ENCODE measurements at places on chromosomes 3 and 15.
A peak's percentile ranks its signal among the peaks of the same experiment; 100 is the strongest.

- no peak for DNase-seq
Measured at GRCh38 chr15:75739791-75740190, 27.1 kb upstream of the CSPG4 start.

- DNase-seq, result peak; percentile 75
Measured at GRCh38 chr15:74781431-74782258, at the start of gene CSK. Gene CSK (plus strand): TSS chr15:74782080. CDS start chr15:74798298, 16,218 bp downstream.

- DNase-seq, result no peak
Measured at GRCh38 chr15:71329497-71330260, 214.4 kb downstream of the THSD4 start.

- DNase-seq, result no peak
Measured at GRCh38 chr3:67415511-67415910, 238.9 kb downstream of the SUCLG2 start.

GRCh38 chr15:68822818-68823217 is 2.1 kb upstream of the ANP32A start:
- DNase-seq, result no peak

GRCh38 chr3:137764563-137765309 is 621 bp downstream of the SOX14 start:
- DNase-seq, result no peak

DNA sequence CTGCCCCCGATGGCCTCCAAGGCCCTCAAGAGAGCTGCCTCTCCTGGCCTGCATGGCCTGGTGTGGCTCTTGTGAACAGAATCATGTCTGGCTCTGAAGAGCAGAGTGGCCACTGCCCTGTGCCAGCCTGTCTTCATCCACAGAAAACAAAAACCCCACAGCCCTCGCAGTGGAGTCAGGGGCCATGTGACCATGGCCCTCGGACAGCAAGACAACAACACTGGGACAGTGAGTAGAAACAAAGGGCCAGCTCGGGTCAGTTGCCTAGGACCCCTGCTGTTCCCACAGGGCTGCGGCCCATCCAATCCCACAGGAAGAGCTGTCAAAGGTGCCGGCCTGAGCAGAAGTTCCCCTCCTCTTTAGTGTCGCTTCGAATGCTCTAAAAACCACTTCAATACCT is 72.5 kb downstream of the UMPS start:
- DNase-seq, result no peak

DNA sequence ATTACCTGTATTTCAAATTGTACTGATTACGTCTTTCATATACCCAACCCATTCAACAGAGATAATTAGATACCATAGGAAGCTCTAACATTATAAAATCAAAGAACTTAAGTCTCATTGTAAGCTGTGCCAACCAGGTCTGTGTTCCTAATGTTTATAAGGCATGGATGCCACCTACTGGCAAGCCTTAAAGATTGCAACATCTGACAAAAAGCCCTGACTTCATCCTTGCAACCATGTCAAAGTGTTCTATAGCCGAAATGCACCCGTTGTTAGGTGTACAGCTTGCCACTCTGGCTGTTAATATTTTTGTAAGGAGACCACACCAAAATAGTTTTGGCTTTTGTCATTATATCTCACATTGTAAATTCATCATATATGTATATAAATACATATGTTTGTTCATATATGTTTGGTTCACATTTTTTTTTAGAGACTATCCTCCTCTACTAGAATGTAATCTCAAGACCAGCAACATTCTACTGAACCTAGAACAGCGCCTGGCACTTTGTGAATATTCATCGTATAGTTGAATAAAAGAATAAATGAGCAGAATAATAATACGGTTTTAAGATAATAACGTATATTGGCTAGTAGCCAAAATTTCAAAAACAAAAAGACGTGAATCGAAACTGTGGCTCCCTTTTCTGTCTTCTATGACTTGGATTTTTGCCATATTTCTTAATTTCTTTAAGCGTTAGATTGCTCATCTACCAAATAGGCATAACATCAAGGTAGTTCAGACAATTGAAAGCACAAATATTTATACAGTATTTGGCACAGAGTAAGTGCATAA is 258.1 kb downstream of the TBL1XR1 start:
- no peak for DNase-seq

DNA sequence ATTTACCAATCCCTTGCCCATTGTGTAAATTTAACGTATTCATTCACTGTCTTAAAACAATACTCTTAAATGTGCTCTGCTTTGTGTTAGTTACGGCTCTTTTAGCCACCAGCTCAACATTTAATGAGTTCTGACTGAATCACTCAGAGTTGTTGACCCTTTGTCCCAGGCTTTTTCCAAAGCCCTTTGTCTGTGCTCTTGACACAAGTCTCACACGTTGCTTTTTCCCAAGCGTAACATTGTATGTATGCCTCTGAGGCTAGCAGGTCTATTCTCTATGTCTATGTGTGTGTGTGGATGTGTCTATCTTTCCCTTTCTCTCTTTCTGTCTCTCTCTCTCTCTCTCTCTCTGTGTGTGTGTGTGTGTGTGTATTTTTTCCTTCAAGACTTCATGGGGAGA is 435.4 kb upstream of the GOLIM4 start:
- DNase-seq, result no peak

DNA sequence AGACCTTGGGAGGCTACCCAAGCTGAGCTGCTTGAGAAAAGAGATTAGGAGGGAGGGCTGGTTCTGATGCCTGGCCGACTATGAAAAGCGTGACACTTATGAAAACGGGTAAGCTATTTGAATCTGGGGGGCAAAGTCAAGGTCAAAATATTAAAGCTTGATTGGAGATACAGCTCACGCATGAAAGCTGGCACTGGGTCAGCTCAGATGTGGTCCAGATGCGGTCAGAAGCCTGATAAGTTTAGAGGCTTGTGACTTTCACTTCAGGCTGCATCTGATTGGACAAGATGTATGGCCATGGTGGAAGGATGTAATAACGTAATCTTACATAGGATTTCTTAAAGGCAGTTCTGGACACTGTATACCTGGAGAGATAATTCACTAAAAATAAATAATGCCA is 690.3 kb downstream of the NTRK3 start:
- DNase-seq, result no peak

DNA sequence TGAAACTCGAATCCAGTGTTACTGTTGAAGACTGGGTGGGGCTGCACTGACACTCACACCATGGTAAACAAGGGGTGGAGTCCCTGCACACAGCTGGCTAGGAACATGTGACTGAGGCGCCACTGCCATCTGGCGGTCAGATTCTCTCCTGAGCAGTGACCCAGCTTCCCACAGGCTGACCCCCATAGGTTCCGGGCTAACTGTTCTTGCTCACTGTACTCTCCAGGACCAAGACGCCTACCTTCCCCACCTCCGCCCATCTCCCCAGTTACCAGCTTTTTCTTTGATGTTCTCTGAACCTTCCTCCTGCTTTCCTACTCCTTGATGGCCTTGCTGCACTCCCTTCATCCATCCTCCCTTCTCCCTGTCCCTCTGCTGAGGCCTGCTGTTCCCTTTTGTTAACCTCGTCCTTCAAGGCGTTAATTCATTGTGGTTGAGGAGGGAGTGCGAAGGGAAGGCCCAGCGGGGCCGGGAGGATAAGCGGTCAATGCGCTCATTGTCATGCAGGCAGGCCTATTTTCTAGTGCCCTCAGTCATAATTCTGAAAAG is 115.2 kb downstream of the ATP8B4 start:
- DNase-seq, result peak; percentile 77

GRCh38 chr15:31262143-31262530 is 64.5 kb upstream of the KLF13 start:
- DNase-seq, result peak; percentile 57

- no peak for DNase-seq
Measured at GRCh38 chr3:123361071-123361470, 87.8 kb downstream of the ADCY5 start.

- DNase-seq, result no peak
Measured at GRCh38 chr3:31958701-31959152, 22.3 kb downstream of the OSBPL10 start.

DNA sequence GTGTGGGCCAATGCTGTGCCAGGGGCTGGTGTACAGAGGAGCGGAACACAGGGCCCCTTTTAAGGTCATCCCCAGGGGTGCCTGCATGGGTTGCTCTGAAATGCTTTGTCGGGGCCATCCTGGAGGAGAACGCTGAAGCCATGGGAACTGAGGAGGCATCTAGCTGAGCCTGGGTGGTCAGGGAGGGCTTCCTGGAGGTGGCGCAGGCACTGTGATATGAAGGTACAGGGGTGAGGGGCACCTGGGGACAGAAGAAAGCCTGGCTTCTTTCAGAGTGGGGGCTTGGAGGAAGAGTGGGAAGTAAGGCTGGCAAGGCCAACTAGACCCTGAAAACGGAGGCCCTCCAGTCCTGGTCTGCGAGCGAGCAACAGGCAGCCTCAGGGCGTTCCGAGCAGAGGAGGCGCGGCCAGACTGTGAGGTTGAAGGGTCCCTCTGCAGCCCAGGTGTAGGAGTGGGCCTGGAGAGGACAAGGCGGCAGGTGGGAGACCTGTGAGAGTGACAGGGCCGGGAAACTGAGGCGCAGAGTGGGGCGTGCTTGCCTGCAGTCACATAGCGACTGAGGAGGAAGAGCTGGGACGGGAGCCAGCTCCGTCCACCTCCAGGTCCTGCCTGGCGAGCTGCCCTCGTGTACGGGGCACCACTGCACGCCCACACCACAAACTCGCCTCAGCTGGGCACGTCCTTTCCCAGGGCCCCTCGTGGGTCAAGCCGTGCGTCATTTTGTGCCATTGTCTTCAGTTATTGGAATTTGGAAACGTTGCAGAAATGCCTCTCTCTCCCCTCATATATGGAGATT is 4.1 kb downstream of the FBLN2 start:
- no peak for DNase-seq
